ENCODE measurements at places on chromosomes 13 and 19.

DNA sequence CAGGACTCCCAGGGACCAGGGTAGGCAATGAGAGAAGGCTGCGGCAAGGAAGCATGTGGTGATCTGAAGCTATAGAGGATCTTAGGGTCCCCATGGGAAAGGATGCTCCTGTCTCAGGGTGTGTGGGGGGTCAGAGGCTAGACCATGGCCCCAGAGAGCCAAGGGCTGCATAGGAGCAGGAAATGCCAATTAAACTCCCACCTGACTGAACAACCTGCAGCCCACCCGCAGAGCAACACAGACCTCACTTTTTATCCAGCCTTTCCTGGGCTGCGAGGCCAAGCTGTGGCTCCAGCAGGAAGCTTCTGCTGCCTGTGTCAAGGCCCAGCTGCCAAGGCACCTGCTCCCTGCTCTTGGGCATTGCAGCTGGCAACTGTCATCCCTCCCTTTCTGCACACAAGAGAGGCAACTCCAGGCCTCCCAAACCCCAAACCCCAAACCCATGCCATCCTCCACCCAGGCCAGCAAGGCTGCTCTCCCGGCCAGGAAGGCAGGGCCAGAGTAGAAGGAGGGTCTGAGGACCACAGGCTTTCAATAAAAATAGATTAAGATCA, 290.1 kb downstream of the FOXO1 start:
- no peak for DNase-seq

DNA sequence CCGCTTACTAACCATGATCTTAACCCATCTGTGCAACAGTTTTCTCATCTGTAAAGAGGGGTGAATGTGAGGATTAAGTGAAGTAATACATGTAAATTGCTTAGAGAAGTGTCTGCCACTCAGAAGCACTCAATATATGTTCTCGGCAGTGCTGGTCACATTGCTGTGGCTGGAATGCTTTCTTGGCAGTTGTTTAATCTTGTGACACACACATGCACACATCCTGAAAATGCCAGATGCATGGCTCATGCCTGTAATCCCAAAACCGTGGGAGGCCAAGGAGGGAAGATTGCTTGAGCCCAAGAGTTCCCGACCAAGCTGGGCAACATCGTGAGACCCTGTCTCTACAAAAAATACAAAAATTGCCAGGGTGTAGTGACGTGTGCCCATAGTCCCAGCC, 4.9 kb upstream of the DMKN start:
- DNase-seq, result no peak

DNA sequence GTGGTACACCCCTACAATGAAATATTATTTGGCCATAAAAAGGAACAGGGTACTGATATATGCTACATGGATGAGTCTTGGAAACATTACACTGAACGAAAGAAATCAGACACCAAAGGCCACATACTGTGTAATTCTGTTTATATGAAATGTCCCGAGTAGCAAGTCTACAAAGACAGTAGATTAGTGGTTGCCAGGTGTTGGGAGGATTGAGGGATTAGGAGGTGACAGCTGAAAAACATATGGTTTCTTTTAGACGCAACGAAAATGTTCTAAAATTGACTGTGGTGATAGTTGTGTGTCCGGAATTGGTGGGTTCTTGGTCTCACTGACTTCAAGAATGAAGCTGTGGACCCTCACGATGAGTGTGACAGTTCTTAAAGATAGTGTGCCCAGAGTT, 35.1 kb downstream of the IL17D start:
- DNase-seq, result no peak

GRCh38 chr19:4701557-4701956, 22.1 kb downstream of the DPP9 start:
- DNase-seq, result no peak

DNA sequence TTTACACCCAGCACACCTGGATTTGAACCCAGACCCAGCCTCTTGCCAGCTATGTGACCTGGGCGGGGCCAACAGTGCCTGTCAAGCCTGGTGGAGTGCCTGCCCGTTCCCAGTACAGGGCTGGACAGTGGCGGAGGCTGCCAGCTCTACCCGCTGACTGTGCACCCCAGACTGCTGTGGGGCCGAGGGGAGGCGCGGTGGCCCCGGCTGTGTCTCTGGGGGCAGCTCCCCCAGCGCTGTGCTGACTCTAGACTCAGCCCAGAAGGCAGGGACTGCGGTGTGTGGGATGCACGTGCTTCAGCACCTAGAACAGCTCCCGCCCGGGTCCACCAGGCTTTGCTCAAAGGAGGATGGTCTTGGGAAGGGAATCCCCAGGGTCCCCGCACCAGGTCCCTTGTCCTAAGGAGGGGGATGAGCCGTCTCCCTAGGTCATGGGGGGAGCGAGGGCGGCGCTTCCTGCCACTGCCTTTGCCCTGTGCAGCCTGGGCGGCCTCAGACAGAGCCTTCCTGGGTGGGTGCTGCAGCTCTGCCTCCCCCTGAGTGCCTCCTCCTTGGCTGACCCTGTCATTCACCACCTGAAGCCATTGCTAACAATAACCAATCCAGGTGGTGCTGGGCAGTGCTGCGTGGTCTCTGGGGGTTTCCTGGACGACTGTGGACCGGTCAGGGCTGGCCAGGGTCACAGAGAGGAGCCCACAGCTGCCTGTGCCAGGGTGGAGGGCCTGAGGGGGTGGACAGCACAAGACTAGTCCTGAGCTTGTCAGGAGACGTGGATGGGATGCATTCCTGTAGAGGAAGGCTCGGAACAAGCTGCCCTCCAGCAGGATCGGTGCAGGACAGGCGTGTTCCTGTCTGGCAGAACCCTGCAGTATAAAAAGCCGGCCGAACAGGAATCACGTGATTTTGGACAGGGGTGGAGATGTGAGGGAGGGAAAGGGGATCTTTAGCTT, 18.6 kb downstream of the TMEM255B start:
- DNase-seq, result no peak

DNA sequence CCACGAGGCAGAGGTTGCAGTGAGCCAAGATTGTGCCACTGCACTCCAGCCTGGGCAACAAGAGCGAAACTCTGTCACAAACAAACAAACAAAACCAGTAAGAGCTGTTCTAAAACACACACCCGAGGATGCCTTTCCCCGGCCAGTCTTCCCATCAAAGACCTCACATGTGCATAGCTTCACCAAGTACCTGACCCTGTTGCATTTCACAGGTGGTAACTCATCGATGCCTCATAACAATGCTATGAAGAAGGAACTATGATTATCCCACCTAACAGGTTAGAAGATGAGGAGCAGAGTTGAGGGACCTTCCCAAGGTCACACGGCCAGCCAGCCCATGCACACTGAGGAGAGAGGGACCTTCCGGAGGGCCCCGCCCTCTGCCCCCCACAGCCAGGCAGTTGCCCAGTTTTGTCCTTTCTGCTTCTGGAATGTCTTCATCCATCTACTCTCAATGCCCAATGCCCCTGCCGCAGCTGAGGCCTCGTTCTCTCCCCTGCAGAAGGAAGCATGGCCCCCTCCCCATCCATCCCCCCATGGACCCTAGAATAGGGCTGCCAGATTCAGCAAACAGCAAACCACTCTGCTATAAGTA, 16.8 kb upstream of the LENG8 start:
- no peak for DNase-seq

DNA sequence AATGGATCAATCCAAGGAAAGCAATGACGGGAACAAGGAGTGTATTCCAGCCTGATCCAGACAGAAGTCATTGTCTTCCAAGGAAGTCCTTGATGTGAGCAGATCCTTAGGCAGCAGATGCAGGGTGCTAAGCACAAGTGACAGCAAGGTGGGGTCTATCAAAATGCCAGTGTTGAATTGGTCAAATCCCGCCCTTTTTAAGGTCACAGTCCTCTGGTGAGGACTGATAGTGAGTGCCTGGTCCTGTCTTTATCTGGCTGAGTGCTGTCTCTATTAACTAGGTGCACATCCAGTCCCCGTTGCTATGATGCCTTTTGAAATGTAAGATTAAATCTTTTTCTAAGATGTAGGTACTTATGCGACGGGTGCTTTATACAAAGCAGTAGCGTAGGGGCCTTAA, 1.3 kb upstream of the LAMP1 start:
- no peak for DNase-seq

- peak; percentile 76 for DNase-seq
Observed at GRCh38 chr19:9674663-9675357, at the start of gene ZNF562. Gene ZNF562 (minus strand): TSS chr19:9675100. CDS start chr19:9660744, 14,356 bp downstream.

DNA sequence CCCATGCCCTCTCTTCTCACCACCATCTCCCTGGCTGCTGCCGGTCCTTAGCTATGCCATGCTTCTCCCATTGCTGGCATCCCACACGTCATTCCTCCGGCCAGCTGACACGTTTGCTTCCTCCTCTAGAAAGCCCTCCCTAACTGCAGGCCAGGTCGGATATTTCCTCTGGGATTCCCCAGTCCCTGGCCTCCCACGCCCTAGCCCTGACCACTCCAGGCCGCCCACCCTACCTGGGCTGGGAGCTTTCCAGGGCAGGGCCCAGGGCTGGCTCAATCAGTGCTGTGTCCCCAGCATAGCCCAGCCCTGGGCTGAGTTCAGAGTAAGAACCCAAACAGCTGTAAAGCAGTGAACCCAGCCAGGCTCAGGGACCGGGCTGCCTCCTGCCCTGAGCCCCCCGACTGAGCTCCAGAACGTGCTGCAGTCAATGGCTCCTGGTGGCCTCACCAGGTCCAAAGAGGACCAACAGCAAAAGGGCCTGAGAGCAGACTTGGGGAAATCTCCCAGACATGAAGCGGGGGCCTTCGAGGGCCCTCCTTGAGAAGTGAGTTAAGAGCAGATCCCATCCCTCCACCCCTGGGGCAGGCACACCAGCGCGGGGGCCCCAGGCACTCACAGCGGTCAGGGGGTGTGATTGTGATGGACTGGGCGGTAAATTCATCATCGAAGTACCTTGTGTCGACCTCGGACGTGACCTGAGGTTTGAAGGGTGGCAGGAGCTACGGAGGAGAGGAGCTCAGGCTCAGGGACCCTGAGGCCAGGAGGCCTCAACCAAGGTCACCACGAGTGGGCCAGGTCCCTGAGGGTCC, 8.1 kb upstream of the CCNP start:
- DNase-seq, result no peak

- no peak for DNase-seq
Observed at GRCh38 chr13:79245937-79246577, 160.0 kb downstream of the RBM26 start.

- no peak for DNase-seq
Observed at GRCh38 chr13:62747152-62747551, 1331.5 kb upstream of the PCDH20 start.

DNA sequence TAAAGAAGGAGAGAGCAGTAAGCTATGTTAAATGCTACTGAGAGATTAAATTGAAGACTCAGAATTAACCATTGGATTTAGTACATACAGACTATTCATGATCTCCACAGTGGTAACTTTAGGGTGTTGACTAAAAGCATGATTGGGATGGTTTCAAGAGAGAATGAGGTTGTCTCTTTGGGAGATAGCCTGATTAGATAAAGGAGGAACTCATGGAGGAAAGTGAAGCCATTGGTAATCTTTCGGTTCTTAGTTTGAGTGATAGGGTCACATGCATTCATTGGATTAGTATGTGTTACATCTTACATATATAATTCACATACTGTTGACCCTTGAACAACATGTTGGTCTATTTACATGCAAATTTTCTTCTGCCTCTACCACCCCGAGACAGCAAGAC, 18.8 kb upstream of the KL start:
- DNase-seq, result no peak

- DNase-seq, result no peak
Observed at GRCh38 chr13:33383724-33384577, 98.4 kb upstream of the STARD13 start.

DNA sequence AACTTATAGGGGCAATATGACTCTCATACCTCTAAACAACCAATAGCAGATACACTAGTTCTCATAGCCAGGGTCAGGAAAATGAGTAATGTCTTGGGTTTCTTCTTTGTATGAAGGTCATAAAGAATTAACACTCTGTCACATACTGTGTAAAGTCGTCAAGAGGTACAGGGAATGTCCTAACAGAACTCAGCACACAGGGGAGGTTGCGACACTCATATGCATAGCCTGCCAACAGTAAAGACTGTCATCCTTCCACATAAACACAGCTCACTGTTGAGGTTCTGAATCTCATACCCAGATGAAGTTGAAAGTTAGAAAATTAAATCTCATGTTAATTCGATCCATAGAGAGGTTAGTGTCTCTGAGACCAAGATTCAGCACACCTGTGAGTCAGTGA, 34.2 kb upstream of the ZNF254 start:
- no peak for DNase-seq

GRCh38 chr13:88005188-88005587, 334.0 kb downstream of the SLITRK5 start:
- DNase-seq, result no peak

GRCh38 chr13:47832458-47832972, 168.6 kb downstream of the SUCLA2 start:
- no peak for DNase-seq

- DNase-seq, result no peak
Observed at GRCh38 chr19:39996218-39996810, 546 bp upstream of the ZNF546 start.

Measured in GM12891 (cell line).